ENCODE measurements at places on chromosomes 6 and 20.

DNA sequence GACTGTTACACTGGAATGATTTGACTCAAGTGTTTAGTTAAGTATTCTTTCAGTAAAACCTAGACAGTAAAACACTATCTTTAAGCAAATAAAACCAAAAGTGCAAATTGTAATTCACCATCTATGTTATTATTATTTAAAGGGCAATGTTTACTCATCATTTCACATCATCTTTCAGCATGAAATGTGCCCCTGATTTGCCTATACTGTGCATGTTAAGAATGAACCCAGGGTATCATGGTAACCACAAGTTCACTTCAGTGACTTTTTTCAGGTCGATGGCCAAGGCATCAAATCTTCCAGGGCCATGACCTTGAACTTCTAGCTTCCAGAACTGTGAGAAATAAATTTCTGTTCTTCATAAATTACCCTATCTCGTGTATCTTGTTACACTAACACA is 2.1 kb upstream of the HLA-DOB start:
- DNase-seq = no peak

GRCh38 chr6:150312844-150313584 is 55.8 kb upstream of the IYD start:
- DNase-seq = no peak

DNA sequence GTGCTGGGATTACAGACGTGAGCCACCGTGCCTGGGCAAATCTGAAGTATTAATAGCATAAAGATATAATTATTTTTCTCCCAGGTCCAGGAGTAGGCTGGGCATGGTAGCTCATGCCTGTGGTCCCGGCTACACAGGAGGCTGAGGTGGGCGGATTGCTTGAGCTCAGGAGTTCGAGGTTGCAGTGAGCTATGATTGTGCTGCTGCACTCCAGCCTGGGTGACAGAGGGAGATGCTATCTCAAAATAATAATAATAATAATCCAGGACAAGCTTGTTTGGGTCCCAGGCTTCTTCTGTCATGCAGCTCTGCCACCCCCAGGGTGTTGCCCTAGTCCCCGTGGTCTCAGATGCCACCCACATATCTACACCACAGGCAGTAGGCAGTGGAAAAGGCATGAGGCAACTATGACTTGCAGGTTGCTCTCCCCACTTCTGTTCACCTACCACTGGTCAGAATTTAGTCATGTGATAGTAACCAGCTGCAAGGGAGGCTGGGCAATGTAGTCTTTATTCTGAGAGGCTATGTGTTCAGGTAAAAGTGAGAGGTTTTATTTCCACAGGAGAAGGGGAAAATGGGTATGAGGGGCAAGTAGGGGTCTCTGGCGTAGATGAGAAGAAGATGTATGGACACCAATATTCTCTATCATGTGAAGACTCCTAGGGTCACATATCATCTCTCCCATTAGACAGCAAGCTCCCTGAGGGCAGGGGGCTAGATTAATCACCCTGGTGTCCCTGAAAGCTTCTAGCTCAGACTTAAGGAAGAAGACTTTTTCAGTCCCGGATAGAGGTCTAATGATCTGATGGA is 25.7 kb downstream of the TCF15 start:
- DNase-seq = no peak

GRCh38 chr6:40807484-40807883 is 220.3 kb upstream of the LRFN2 start:
- DNase-seq = no peak

- no peak for DNase-seq
These were observed 1.5 kb downstream of the DEK start for GRCh38 chr6:18262702-18263417.

DNA sequence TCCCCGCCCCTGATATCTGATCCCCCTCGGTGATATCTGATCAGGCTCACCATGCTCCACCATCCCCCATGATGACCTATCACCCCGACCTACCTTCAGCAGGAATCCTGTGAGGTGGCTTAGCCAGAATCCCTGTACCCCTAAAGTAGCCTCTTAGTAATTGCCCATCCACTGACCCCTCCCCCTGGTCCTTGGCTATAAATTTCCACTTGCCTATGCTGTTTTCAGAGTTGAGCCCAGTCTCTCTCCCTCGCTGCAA is 177.5 kb upstream of the GGTLC1 start:
- no peak for DNase-seq

DNA sequence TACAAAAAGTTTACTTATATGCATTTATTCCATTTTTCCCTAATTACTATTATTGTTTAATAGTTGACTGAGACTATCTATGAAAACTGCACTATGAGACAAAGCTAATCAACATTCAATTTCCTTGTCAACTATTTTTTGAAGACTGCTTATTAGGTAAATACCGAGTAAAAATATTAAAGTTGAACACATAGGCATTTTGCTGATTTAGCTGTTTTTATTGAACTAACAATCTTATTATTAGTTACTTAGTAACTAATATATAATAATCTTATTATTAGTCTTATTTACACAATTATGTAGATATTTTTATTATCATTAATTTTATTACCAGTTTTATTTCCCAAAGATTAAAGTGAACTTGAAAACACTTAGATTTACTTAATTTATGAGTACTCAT is 728.8 kb downstream of the TENT5A start:
- DNase-seq = no peak

Measured in stimulated activated CD8-positive, alpha-beta memory T cell treated with anti-CD3 and anti-CD28 coated beads, Interleukin-15, amount 100 ng/mL, for 4 hours (primary cell).